ENCODE measurements at places on chromosomes 11 and 22. TPM values are rescaled to one million over a fixed set of nuclear protein-coding genes. Genes with fewer than 3 reads are reported as not detected.

The ESAM gene
- 0.44 TPM for total RNA-seq

The CABP4 gene
- not detected for total RNA-seq

The RASD2 gene
- under 0.01 TPM for total RNA-seq

The OR4X1 gene
- not detected for total RNA-seq

The RAC2 gene
- total RNA-seq: 2.8 TPM

Measured in smooth muscle cell of trachea (primary cell).